ENCODE measurements at places on chromosomes 6 and 20.

GRCh38 chr6:167276772-167277533 lies 14.2 kb upstream of the UNC93A start:
- DNase-seq = no peak

GRCh38 chr20:4060064-4060795 lies 44.9 kb upstream of the RNF24 start:
- no peak for DNase-seq

DNA sequence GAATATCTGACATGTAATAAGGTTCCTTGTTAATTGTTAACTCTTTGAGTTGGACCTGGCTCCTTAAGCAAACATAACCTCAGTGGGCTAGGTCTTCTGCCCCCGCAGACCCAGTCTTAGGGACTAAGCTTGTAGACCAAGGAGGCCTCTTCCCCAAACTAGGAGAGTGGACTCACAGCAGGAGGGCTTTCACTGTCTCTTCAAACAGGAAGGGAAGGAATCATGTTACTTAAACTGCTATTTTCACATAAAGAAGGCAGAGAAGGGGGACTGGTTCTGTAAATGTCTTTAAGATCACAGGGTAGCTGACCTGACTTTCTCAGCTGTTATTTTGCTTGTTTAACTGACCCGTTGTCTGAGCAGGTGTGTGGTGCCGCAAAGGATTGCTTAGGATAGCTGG lies 34.9 kb upstream of the PRDM1 start:
- DNase-seq = no peak

GRCh38 chr6:112330071-112330878 lies 16.9 kb upstream of the RFPL4B start:
- DNase-seq = peak; percentile 66

- no peak for DNase-seq
Observed at GRCh38 chr20:46670585-46671584, 18.4 kb downstream of the TP53RK start.

DNA sequence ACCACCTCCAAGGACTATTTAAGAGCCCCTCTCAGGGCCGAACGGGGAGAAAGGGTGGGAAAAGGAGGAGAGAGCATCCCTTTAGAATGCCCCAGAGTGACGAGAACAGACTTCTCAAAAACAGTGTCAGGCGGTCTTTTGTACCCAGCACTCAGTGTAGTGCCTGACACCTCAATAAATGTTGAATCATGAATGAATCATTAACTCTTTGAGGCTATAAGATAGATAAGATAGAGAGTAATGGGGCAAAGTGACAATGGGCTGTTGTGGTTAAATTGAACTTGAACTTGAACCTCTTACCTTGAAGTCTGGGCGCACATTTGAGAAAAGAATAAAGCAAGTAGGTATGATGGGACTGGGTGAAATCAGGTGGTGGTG lies 7.4 kb downstream of the TCF21 start:
- DNase-seq = no peak

DNA sequence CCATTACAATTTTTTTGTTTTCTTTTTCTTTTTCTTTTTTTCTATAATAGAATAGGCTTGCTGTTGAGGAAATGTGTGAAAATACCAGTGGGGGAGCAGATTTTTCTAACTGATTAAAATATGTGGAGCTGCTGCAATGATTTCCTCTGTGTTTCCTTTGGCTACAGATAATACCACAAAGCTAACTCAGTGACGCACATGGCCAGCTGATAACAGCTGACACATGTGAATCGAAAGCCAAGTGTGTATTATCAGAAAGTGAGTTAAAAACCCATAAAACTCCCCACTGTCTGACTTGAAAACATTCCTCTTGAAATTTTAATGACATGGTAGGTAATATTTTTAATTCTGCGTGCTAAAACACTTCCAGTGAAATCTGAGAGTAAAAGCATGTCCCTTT lies 70.8 kb upstream of the AHI1 start:
- peak; percentile 88 for DNase-seq

DNA sequence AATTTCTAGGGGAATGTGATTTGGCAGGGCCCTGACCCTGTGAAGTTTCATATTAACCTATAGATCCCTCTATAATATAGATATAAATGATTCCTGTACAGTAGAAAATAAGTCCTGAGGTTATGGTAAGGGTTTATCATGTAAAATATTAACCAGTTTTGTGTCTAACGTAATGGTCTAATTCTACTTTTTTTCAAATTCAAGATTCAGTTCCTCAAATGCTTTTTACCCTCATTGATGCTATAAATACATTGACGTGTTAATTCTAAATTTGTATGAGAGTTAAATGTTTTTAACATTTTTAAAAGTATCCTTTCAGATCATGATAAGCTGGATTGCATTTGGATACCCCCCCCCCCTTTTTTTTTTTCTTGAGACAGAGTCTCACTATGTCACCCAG lies 169.4 kb downstream of the MEI4 start:
- no peak for DNase-seq

GRCh38 chr6:106097411-106098231 lies 11.5 kb downstream of the PRDM1 start:
- DNase-seq = peak; percentile 67

DNA sequence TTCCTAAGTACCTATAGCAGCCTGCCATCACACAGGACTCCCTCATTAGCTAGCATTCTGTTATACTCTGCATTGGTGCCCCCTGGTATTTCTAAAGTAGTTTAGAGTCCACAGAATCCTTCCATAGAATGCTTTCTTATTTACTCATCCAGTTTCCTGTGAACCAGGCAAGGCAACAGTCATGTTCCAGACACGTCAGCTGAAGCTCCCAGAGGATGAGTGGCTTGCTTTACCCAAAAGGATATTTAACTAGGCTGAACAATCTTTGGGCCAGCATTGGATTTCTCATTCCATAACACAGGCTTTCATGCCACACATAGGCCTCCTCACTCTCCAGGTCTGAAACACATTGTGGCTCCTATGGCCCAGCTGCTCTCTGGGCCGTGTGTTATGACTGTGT lies 203.8 kb upstream of the MAP3K7 start:
- peak; percentile 87 for DNase-seq

- DNase-seq = no peak
Observed at GRCh38 chr6:13235339-13235738, 93.0 kb downstream of the TBC1D7 start.

- no peak for DNase-seq
Observed at GRCh38 chr6:148157841-148158240, 184.8 kb upstream of the SASH1 start.

DNA sequence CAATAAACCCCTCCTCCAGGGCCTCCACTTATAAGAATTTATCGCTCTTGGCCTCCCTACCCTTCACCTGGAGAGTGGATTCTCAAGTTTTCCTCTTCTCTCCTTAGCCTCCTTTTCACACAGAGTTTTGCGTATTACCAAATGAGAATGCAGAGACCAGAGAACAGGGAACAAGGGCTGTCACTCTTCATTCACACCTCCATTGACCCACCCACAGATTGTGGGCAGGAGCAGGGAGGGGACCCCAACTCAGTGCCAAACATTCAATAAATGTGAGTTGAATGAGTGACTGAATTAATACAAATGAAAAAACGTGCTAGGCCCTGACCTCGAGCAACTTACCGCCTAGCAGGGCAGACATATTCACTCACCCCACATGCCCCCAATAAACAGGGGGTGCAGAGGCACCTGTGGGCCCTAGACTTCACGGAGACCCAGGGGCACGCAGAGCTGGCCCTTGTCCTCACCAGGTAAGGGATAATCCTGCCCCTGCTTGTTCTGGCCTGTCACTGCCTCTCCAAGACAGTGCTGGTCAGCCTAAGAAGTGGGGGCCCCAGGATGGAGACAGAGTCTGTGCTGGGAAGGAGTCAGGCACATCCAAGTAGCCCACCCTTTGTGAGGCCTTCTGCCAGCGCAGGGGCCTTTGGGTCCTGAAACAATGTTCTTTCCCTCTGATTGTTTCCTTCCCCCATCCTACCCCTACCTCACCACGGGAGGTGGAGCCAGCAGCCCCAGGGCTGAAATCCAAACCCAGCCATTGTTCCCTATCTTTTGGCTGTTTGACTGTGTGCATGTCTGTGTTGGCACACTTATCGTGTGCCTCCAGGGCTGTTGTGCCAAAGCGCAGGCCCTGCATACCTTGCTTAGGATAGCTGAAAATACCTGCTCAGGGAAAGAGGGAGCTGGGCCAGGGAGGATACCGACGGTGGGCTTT lies 8.4 kb upstream of the TJAP1 start:
- DNase-seq = no peak

- no peak for DNase-seq
Observed at GRCh38 chr20:19835533-19836222, 77.6 kb downstream of the RIN2 start.

GRCh38 chr20:34445177-34446065 lies 70.8 kb upstream of the DYNLRB1 start:
- no peak for DNase-seq

- DNase-seq = peak; percentile 83
Observed at GRCh38 chr6:13395272-13396237, 67.2 kb upstream of the TBC1D7 start.

- no peak for DNase-seq
Observed at GRCh38 chr20:23754731-23755130, 4.0 kb upstream of the CST1 start.

GRCh38 chr6:85464722-85465150 lies 14.9 kb downstream of the NT5E start:
- DNase-seq = peak; percentile 94

DNA sequence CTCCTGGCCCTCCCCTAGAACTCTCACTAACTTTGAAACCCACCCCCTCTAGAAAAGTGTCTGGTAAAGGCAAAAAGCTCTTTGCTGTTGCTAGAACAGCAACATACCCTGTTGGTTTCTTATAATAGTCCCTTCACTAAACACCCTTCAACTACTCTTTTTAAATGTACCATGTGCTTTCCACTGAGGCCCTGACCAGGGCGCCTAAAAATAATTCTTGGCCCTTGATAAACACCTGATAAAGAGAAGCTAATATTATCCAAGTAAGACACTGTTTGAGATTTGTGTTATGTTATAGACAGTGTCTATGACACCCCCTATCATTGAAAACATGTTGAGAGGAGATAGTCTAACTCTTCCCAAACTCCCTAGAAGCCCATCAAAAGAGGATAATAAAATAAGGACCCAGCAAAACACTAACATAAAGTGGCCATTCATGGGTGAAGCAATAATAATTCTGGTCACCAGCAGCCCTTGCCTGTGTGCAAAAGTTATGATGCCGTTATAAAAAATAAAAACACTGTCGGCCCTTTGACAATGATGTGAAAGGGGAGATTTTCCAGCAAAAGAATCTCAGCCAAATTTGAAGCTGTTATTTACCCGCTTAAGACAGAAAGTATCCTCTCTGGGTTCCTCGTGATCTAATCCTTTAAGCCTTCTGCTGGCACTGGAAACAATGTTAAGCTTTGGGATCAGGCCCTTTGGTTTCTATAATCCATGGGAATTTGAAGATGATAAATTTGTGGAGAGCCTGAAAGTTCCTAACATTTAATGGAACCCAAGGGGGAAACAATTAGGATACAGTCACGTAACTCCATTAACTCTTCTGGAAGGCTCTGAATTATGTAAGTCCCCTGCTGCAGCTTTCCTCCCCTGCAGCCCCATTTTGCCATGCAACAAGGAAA lies 122.6 kb upstream of the PLCB4 start:
- peak; percentile 73 for DNase-seq
